ENCODE measurements at places on chromosomes 4 and X. TPM values are rescaled to one million over a fixed set of nuclear protein-coding genes. Genes with fewer than 3 reads are reported as not detected.

Gene IL3RA
- 6.3 TPM for total RNA-seq

Gene CXCL1
- 0.52 TPM for total RNA-seq

Gene MAPK10
- total RNA-seq: 8.9 TPM

Gene ADH1A
- 0.52 TPM for total RNA-seq

Gene MGARP
- total RNA-seq: not detected

Gene GIMD1
- total RNA-seq: not detected

Gene CD38
- 1.0 TPM for total RNA-seq

Gene DCAF12L1
- 2.6 TPM for total RNA-seq

Gene GPR82
- not detected for total RNA-seq

Gene TMSB15A
- 6.3 TPM for total RNA-seq

Gene F11
- total RNA-seq: not detected

Gene PPP4R3C
- not detected for total RNA-seq

Gene COL25A1
- total RNA-seq: 3.7 TPM

Gene PAK3
- 4.7 TPM for total RNA-seq

Data from skeletal muscle tissue (tissue), 5 donors.